Uterine smooth muscle cell (primary cell): ENCODE measurements at places on chromosomes 3 and 15. TPM values are rescaled to one million over a fixed set of nuclear protein-coding genes. Genes with fewer than 3 reads are reported as not detected.

The DNAJA4 gene
- total RNA-seq: 5.4 and 5.9 TPM in 2 replicates

The LMAN1L gene
- 0.11 TPM in 1 of 2 replicates, not detected in the other for total RNA-seq

The PARP15 gene
- under 0.01 and 0.11 TPM in 2 replicates for total RNA-seq

The GADL1 gene
- total RNA-seq: under 0.01 TPM in 1 of 2 replicates, not detected in the other

The POC1A gene
- total RNA-seq: 9.4 and 24.8 TPM in 2 replicates

The ITPKA gene
- 18.1 and 25.0 TPM in 2 replicates for total RNA-seq

The NDUFB4 gene
- 16.3 and 23.4 TPM in 2 replicates for total RNA-seq

The ZNF385D gene
- 0.66 and 0.75 TPM in 2 replicates for total RNA-seq

The CLRN1 gene
- not detected in 2 replicates for total RNA-seq

The DCBLD2 gene
- total RNA-seq: 311 and 463 TPM in 2 replicates

The ATP8B4 gene
- 2.1 and 9.9 TPM in 2 replicates for total RNA-seq

The GAP43 gene
- total RNA-seq: 0.50 and 1.5 TPM in 2 replicates

The FGF12 gene
- under 0.01 and 0.22 TPM in 2 replicates for total RNA-seq
